ENCODE measurements at places on chromosomes 11 and 22.

- no peak for DNase-seq
Observed at GRCh38 chr11:10993640-10994039, 135.8 kb upstream of the ZBED5 start.

GRCh38 chr11:134742224-134742612, 330.2 kb upstream of the B3GAT1 start:
- DNase-seq = no peak

GRCh38 chr11:123494195-123495050, 64.4 kb downstream of the GRAMD1B start:
- no peak for DNase-seq

GRCh38 chr22:36411589-36412258, 24.0 kb upstream of the MYH9 start:
- no peak for DNase-seq

GRCh38 chr11:134004496-134005172, 47.9 kb upstream of the IGSF9B start:
- no peak for DNase-seq

- DNase-seq = no peak
Observed at GRCh38 chr11:132315696-132316095, 945.3 kb downstream of the NTM start.

GRCh38 chr11:31529701-31530100, 20.1 kb downstream of the ELP4 start:
- no peak for DNase-seq

- DNase-seq = no peak
Observed at GRCh38 chr22:30681831-30682230, 12.8 kb upstream of the OSBP2 start.

DNA sequence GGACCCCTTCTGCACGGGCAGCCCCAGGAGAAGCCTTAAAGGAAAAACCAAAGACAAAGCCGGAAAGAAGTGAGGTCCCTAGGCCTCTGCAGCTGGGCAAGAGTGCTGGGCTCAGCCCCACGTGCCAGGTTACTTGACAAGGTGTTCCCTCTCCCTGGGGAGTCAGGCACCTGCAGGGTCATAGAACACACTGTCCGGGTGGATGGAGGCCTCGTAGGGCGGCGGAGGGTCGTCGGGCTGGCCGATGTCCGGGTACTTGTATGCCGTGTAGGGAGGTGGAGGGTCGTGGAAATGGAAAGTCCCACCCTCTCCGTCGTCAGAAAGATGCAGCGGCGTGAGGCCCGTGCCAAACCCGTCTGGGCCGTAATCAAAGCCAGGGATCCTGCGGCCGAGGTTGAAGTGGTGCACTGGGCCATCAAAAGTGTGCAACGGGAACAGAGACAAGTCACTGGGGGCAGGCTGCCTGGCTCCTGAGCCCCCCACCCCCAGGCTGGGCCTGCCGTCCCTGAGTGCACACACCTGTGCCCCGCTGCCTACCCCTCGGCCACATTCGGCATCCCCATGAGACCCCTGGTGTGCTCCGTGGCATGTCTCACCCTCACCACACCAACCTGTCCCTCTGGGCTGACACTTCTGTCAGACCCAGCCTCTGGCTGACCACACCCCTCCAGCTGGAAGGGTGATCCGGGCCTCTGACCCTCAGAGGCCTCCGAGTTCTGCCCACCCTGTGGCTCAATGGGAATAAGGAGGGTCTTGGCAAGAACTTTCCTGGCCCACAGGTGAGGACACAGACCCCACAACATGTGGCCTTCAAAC, 81.1 kb downstream of the DGCR2 start:
- no peak for DNase-seq

DNA sequence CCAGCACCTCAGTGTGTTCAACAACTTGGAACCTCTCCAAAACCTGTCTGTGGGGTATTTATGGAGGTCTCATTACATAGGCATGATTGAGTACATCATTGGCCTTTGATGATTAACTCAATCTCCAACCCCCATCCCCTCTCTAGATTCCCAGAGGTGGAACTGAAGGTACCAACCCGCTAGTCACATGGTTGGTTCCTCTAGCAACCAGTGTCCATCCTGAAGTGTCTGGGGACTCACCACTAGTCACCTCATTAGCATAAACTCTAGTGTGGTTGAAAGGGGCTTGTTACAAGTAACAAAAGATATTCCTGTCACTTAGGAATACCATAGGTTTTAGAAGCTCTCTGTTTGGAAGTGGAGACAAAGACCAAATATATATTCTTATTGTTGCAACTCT, 40.3 kb downstream of the SIK2 start:
- DNase-seq = no peak

DNA sequence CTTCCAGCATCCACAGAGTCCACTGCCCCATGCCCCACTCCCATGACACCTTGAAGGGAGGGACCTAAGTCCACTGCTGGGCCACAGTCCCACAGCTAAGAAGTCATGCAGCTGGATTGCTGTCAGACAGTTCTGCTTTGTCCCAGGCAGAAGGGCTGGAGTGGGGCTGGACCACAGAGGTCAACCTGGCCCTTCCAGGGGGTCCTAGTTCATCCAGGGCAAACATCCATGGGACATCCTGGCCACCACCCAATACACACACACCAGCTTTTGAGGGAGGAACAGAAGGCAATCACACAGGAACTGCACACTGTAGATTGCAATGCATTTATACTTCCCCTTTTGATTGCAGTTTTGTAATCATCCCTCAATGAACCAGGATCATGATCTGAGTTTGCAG, 11.3 kb upstream of the APOL4 start:
- no peak for DNase-seq

DNA sequence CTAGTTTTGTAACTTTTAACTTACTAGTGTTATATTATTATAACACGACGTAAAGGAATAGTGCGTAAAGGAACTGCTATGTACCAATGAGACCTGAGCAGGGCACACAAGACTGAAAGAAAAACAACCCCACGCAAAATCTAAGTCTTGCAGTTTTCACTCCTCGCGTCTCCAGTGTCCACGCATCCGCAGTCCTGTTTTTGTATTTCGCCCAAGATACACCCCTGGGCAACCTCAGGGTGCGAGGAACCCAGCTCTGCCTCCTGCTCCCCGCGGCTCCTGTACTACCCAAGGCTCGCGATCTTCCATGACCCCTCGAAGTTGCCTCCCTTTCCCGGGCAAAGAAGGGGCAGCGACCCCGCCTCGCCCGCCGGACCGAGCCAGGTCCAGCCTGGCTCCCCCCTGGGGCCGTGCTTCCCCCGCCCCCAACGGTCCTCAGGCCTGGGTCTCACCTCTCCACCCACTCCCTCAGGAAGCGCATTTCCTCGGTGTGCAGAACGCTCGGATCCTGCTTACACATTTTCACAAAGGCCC, 393 bp downstream of the ST13 start:
- no peak for DNase-seq

DNA sequence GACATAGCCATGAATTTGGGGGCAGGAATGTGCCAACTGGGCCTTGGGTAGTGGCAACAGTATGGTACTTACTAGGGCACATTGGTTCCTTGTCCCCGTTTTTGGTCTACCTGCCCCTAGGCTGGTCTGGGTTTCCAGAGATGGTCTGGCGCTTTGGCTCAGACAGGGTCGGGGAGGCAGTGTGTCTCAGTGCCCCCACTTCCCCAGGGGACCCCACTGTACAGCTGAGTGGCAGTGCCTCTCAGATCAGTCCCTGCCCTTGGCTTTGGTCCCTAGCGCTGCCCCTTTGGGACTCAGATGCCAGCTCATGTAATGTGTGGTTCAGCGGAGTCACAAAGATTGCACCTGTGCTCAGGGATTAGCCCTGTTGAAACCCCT, 3.3 kb downstream of the RIC8A start:
- DNase-seq = no peak

- no peak for DNase-seq
Observed at GRCh38 chr11:57444362-57445121, 15.8 kb upstream of the RTN4RL2 start.

GRCh38 chr11:13111813-13112130, 102.7 kb downstream of the RASSF10 start:
- no peak for DNase-seq

DNA sequence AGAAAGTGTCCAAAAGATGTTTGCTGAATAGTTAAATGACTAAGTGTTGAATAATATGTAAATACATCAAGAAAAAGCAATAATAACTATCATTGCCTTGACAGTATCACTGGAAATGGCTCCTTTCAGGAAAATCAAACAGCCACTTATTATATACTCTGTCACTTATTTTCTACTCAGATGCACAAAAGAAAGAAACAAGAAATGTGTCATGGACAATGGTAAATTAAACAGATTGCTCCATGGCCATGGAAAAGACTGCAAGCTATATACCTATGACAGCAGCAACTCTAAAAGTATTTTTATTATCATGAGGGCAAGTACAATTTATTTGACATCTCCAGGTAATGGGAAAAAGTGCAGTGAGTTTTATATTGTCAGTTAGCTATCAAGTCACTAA, 52.9 kb upstream of the GUCY1A2 start:
- no peak for DNase-seq

DNA sequence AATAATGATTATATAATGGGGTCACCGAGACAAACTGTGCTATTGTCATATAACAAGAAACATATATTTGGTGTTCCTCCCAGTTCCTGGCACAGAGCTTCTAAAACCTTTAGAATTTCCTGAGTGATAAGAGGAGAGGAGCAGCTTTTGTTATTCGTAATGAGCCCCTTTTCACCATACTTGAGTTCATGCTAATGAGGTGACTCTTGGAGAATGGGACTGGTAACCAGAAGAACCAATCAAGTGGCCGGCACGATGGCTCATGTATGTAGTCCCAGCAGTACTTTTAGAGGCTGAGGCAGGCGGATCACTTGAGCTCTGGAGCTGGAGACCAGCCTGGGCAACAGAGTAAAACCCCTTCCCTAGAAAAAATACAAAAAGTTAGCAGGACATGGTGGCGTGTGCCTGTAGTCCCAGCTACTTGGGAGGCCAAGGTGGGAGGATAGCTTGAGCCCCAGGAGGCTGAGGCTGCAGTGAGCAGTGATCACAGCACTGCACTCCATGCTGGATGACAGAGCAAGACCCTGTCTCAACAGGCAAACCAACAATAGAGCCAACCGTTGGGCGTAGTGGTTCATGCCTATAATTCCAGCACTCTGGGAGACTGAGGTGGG, 62.7 kb upstream of the FTH1 start:
- no peak for DNase-seq

DNA sequence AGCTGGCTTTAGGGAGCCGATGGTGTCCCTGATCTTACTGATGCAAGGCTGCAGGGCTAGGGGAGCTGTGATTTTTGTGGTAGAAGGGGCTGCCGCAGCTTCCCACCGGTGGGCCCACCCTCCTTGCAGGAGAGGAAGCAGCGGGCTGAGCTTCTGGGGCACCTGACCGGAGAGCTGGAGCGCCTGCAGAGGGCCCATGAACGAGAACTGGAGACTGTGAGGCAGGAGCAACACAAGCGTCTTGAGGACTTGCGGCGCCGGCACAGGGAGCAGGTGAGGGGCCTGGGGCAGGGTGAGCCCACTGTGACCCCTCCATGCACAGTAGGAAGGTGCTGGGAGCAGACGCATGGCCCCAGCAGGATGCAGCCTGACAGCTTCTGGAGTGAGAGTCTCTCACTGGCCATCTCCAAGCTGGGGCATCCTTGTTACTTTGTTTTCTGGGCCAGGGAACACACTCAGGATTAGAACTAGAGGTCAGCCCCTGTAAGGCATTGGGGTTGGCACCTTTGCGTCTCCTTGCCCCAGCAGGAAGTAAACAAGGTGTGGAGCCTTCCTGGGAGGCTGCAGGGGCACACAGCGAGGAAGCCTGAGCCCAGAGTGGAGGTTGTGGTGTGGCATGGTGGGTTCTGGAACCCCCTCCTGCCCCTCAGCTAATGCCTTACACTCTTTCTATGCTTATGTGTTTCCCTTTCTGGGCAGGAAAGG, 66.7 kb downstream of the CEP164 start:
- DNase-seq = no peak

GRCh38 chr22:39229688-39230260, 15.0 kb downstream of the PDGFB start:
- DNase-seq = no peak

- DNase-seq = no peak
Observed at GRCh38 chr11:17978553-17979287, 34.1 kb downstream of the SERGEF start.

GRCh38 chr22:37244114-37244921, at the start of gene RAC2:
TSS of gene RAC2 (minus strand) at chr22:37244269. CDS start at chr22:37244148, 121 bp downstream.
- DNase-seq = no peak

DNA sequence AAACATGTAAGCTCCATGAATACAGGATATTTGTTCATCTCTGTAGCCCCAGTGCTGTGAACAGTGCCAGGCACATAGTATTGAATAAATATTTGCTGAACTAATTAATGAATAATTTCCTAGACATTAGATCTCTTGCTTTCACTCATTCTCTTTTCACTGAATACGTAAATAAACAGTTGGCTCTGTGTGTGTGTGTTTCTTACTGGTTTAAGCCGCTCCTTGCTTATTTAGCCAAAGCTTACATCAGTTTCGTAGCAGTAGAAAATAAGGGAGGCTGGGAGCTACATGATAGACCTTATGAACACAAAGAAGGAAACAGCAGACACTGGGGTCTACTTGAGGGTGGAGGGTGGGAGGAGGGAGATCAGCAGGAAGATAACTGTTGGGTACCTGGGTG, 17.2 kb downstream of the KREMEN1 start:
- no peak for DNase-seq

GRCh38 chr11:10379022-10379421, 74.1 kb downstream of the ADM start:
- DNase-seq = no peak

- no peak for DNase-seq
Observed at GRCh38 chr22:28893810-28894209, 10.4 kb downstream of the ZNRF3 start.

- DNase-seq = no peak
Observed at GRCh38 chr11:3014057-3014938, 22.2 kb upstream of the NAP1L4 start.

DNA sequence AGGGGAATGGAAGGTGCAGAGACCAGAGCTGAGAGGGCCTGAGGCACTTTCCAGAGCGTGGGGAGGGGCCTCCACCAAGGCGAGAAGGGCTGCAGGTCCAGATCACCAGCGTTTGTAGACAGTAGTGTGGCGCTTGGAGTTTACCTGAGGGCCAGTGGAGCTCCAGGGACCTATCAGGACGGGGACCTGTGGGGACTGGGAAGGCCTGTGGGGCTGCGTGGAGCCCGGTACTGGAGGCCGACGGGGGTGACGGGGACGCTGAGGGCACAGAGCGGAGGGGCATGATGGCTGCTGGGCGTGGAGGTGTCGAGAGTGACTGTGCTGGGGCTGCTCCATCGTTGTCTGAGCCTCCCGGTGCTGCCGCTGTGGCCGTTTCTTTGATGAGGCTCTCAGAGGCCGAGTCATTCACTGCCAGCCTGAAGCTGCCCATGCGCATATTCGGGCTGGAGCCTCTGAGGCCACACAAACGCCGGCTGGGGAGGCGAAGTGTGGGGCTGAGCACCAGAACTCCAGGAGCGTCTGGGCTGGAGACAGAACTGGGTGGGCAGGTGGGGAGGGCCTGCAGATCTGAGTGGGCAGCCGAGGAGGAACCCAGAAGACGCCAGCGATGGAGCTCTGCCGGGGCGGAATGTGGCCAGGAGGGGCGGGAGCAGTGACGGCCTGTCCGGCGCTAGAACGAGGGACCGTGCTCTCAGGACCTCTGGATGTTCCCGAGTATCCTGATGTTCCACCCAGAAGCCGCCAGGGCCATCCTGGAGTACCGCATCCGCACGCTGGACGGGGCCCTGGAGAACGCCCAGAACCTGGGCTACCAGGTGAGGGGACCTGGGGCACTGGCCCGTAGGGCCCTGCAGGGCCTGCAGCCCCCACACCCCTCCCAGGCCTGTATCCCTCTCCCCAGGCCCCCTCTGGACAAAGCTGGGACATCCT, 2.6 kb downstream of the PGGHG start:
- DNase-seq = no peak

- no peak for DNase-seq
Observed at GRCh38 chr11:110866081-110866480, 153.8 kb upstream of the ARHGAP20 start.

All from NCI-H1048 (cell line).